ENCODE measurements at places on chromosomes 7 and 10.
A peak's percentile ranks its signal among the peaks of the same experiment; 100 is the strongest.

- no peaks in the 10 kb centered on the region for H3K4me1 ChIP-seq
- H3K4me3 ChIP-seq: no peak overlapping the region
- DNase-seq: no peak
- H3K36me3 ChIP-seq: no peaks in the 10 kb centered on the region
- H3K27ac ChIP-seq: no peak overlapping the region
- no peaks in the 10 kb centered on the region for H3K27me3 ChIP-seq
Observed at GRCh38 chr7:43516581-43517342, 66.1 kb upstream of the STK17A start.

GRCh38 chr7:105800442-105800841 lies 76.0 kb downstream of the ATXN7L1 start:
- no peaks in the 10 kb centered on the region for H3K27me3 ChIP-seq
- H3K36me3 ChIP-seq: no peaks in the 10 kb centered on the region

DNA sequence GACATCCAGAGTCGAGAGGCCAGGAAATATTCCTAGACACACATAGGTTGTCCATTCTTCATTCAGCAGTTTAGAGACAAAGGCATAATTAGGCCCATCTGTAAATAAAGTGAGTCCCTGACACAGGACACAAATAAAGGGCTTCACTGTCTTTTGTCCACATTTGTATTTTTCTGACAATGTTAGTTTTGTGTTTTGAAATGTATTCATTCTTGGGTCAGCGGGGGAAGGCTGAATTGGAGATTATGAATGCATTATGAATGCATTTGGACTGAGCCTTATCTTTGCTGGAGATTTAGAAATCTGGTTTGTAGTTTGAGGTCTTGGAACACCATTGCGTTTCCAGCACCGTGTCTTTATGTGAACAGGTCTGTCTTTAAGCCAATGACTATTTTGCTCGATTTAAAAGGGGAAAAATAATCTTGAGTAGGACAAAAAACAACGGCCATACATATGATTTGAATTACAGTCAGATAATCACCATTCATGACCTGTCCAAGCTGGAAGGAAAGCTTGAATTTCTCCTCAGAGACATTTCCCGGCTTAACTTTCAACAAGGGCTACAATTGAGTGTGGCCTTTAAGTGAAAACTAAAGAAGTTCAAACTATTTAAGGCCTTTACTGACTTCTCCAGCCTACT lies 334.8 kb downstream of the WDR11 start:
- no peak for DNase-seq
- no peaks in the 10 kb centered on the region for H3K4me1 ChIP-seq
- no peak overlapping the region for H3K27ac ChIP-seq
- no peak overlapping the region for H3K4me3 ChIP-seq

- DNase-seq: no peak
- no peaks in the 10 kb centered on the region for H3K36me3 ChIP-seq
- no peaks in the 10 kb centered on the region for H3K27me3 ChIP-seq
- no peak overlapping the region for H3K27ac ChIP-seq
Observed at GRCh38 chr10:98466861-98467505, 20.2 kb upstream of the HPS1 start.

DNA sequence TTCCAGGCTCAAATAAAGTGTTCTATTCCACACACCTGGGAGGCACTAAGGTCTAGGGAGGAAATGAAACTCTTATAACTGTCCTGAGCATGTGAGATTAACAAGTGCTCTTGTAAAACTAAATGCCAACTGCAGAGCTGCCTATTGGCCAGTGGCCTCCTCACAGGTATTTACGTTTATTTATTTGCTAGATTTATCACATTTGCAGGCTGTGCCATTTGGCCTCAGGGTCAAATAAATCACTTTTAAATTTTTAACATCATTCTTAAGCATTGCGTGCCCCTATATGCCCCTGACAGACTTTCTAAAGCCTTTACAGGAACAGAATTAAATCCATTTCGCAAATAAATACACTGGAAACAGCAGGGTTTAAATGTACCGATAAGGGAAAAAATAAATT lies 381.8 kb upstream of the NFE2L3 start:
- no peaks in the 10 kb centered on the region for H3K36me3 ChIP-seq
- H3K4me1 ChIP-seq: no peaks in the 10 kb centered on the region
- DNase-seq: no peak

- DNase-seq: peak; percentile 52
- H3K27ac ChIP-seq: no peak overlapping the region
- H3K4me1 ChIP-seq: no peaks in the 10 kb centered on the region
- H3K27me3 ChIP-seq: no peaks in the 10 kb centered on the region
- no peak overlapping the region for H3K4me3 ChIP-seq
- no peaks in the 10 kb centered on the region for H3K36me3 ChIP-seq
Observed at GRCh38 chr10:43206391-43207235, 60.3 kb downstream of the RASGEF1A start.

DNA sequence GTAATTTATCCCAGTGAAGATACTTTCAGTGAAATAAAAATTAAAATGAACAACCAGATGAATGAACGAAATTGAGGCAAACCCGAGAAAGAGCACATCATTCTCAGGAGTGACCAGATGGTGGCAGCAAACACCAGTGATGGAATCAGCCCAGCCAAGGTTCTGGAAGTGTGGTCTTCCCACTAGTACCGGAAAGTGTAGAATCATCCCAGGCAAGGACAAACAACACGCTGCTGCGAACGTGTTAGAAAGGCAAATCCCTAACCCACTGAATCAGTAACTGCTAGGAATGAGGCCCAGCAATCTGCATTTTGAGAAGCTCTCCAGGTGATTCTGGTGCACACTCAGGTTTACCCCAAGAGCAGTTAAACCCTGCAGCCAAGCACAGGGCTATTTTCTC lies 15.5 kb upstream of the SLC18A3 start:
- no peaks in the 10 kb centered on the region for H3K27me3 ChIP-seq
- peak; percentile 44 for DNase-seq
- no peak overlapping the region for H3K4me3 ChIP-seq
- H3K36me3 ChIP-seq: no peaks in the 10 kb centered on the region

DNA sequence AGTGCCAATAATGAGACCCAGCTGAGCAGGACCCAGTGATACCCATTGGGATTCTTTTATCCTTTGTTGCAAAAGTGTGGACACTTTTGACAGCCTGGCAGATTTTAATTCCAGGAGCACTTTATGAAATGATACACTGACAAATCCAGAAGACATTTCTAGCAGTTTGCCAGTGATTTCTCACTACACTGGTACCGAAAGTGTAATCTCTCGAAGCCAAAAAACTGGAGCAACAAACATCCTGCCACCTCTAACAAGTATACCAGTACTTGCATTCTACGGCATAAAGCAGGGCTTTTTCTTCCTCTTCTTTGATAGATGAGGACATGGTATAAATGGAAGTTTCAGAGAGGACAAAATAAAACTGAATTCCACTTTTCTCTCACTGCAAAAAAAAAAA lies 28.4 kb upstream of the AKR1D1 start:
- DNase-seq: no peak
- H3K4me1 ChIP-seq: no peaks in the 10 kb centered on the region
- H3K27me3 ChIP-seq: no peaks in the 10 kb centered on the region
- H3K4me3 ChIP-seq: no peak overlapping the region
- no peak overlapping the region for H3K27ac ChIP-seq

- DNase-seq: no peak
- H3K36me3 ChIP-seq: no peaks in the 10 kb centered on the region
- H3K27me3 ChIP-seq: no peaks in the 10 kb centered on the region
- H3K4me1 ChIP-seq: no peaks in the 10 kb centered on the region
- no peak overlapping the region for H3K4me3 ChIP-seq
Observed at GRCh38 chr10:126090911-126091728, 194.8 kb downstream of the FANK1 start.

All from pancreas (tissue), 10 donors.